Large intestine (tissue), 12 donors: ENCODE measurements at places on chromosomes 16 and 17. TPM values are rescaled to one million over a fixed set of nuclear protein-coding genes. Genes with fewer than 3 reads are reported as not detected.

- H3K4me3 ChIP-seq = no peak overlapping the region
- DNase-seq = no peak
- peaks cover 18% of the 10 kb centered on the region for H3K4me1 ChIP-seq
- H3K36me3 ChIP-seq = peaks cover 15% of the 10 kb centered on the region
Measured at GRCh38 chr17:44202756-44203155, 3.1 kb upstream of the ATXN7L3 start.

DNA sequence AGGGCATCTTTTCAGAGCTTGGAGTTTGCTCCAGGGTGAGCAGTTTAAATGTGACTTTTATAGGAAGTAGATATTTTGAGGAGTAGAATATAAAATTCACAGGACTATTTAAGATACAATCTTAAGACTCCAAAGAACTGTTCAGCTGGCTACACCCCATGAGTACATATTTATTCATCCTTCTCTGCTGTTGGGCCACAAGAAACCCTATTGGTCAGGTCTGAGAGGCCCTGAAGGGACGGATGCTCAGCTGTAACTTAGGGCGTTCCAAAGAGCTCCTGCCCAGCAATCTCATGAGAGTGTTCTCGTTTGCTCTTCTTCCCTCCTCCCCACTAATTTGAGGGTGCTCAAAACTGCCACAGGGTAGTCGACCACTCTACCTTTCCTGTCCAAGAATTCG, 7.3 kb downstream of the ST6GALNAC2 start:
- peaks cover 8% of the 10 kb centered on the region for H3K27me3 ChIP-seq
- no peak overlapping the region for H3K4me3 ChIP-seq
- H3K4me1 ChIP-seq = no peaks in the 10 kb centered on the region
- H3K27ac ChIP-seq = no peak overlapping the region

DNA sequence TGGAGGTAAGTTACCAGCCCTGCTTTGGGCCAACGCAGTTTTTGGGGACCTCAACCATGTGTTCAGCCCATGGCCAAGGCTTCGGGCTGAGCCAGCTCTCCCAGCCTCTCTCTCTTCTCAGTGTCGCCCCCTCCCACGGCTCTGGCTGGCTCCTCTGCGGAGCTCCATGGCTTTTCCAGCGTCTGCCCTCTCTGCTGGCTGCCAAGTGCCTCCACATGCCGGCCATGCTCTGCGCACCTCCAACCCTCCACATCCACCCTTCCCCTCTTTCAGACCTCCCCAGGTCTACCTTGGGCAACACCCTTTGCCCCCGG, 23.2 kb downstream of the COTL1 start:
- peak overlapping the region; percentile 58 for H3K27ac ChIP-seq
- no peak for DNase-seq
- H3K4me3 ChIP-seq = no peak overlapping the region
- H3K36me3 ChIP-seq = peaks cover 7% of the 10 kb centered on the region

DNA sequence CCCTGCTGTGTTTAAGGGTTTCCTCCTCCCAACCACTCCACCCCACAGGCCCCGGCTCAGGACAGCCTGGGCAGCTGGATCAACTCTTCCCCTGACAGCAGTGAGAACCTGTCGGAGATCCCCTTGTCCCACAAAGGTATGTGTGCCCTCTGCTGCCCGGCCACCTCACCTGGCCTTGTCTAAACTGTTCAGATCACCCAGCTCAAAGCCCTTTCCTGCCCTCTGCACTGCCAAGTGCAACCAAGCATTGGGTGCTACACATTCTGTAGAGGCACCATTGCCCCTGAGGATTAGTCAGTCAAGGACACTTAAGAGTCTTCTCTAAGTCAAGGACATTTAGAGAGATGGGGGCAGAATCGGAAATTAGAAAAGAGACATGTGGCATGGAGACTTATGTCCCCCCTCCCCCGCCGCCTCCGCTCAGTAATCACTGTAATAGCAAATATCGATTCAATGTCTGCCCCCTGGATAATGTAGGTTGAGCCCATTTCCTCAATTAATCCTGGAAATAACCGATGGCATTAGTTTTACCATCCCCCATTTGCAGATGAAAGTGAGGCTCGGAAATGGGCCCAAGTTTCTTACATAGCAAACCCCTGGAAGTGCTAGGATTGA, 8.1 kb downstream of the BTBD17 start:
- H3K27ac ChIP-seq = no peak overlapping the region
- H3K4me1 ChIP-seq = no peaks in the 10 kb centered on the region
- H3K27me3 ChIP-seq = peaks cover 86% of the 10 kb centered on the region

DNA sequence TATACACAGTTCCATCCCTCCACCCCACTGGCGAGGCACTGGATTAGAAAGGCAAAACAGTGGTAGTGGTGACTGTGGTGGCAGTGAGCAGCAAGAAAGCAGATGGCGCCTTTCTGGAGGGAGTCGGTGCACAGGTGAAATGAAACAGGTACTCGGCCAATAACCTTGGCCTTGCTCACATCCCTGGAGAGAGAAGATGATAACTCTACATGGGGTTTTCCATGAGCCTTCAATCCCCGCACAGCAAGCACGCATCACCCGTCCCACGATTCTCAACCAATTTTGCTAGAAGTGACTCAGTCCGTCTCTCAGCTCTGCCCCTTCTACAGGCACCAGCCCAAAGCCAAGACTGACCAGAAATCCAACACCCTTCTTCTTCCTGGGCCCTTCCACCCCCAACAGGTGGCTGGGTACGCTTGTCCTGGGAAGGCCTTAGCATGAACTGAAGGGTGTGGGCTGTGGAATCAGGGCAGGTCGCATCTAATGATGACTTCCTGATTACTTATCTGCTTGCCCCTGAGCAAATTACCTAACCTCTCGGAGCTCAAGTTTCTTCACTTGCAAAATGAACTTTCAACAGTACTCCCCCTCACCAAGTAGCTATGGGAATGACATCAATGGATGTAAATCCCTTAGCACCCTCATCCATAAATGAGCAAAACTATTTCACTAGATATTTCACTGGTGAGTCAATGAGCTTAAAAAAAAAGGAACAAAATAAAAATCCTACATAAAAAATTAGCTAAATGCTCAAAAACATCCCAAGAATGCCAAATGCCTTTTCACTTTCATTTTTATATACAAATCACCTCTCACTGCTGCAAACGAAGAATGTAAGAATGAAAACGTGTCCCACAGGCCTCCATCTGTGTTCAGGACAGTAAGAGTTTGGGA, 18.0 kb downstream of the XPO6 start:
- peaks cover 4% of the 10 kb centered on the region for H3K4me1 ChIP-seq
- H3K27ac ChIP-seq = no peak overlapping the region
- H3K36me3 ChIP-seq = peaks cover 12% of the 10 kb centered on the region
- H3K4me3 ChIP-seq = no peak overlapping the region
- no peak for DNase-seq
- no peaks in the 10 kb centered on the region for H3K27me3 ChIP-seq

GRCh38 chr17:19302791-19303331, 59.7 kb downstream of the B9D1 start:
- peaks cover 12% of the 10 kb centered on the region for H3K36me3 ChIP-seq
- no peak overlapping the region for H3K4me3 ChIP-seq
- H3K27ac ChIP-seq = no peak overlapping the region
- no peak for DNase-seq
- no peaks in the 10 kb centered on the region for H3K27me3 ChIP-seq

- H3K36me3 ChIP-seq = no peaks in the 10 kb centered on the region
- H3K4me3 ChIP-seq = no peak overlapping the region
- no peak overlapping the region for H3K27ac ChIP-seq
- peak; percentile 21 for DNase-seq
- H3K27me3 ChIP-seq = no peaks in the 10 kb centered on the region
Measured at GRCh38 chr16:31301708-31302400, 42.1 kb downstream of the ITGAM start.

DNA sequence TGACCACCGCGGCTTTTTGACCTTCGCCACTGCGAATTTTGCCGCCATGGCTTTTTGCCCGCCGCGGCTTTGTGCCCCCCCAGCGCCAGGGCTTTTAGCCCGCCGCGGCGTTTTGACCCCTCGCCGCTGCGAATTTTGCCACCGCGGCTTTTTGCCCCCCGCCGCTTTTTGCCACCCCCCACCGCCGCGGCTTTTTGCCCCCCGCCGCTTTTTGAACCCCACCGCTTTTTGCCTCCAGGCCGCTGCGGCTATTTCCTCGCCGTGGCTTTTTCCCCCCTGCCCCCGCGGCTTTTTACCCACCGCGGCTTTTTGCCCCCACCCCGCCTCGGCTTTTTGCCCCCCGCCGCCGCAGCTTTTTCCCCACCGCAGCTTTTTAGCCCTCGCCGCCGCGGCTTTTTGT, 134.8 kb upstream of the TP53TG3C start:
- no peak overlapping the region for H3K27ac ChIP-seq
- no peaks in the 10 kb centered on the region for H3K27me3 ChIP-seq
- H3K4me1 ChIP-seq = no peaks in the 10 kb centered on the region
- no peak for DNase-seq

- peaks cover 1% of the 10 kb centered on the region for H3K27me3 ChIP-seq
- no peak for DNase-seq
- no peaks in the 10 kb centered on the region for H3K36me3 ChIP-seq
- no peak overlapping the region for H3K27ac ChIP-seq
- no peak overlapping the region for H3K4me3 ChIP-seq
Measured at GRCh38 chr16:50007744-50008143, 17.3 kb upstream of the CNEP1R1 start.

- H3K27ac ChIP-seq = no peak overlapping the region
- H3K36me3 ChIP-seq = no peaks in the 10 kb centered on the region
- H3K4me1 ChIP-seq = no peaks in the 10 kb centered on the region
- H3K27me3 ChIP-seq = no peaks in the 10 kb centered on the region
- no peak overlapping the region for H3K4me3 ChIP-seq
Measured at GRCh38 chr16:18945233-18945632, 19.0 kb upstream of the SMG1 start.

GRCh38 chr16:78390092-78390491, 290.6 kb downstream of the WWOX start:
- no peak overlapping the region for H3K27ac ChIP-seq
- H3K27me3 ChIP-seq = no peaks in the 10 kb centered on the region
- no peaks in the 10 kb centered on the region for H3K36me3 ChIP-seq
- H3K4me3 ChIP-seq = no peak overlapping the region
- H3K4me1 ChIP-seq = no peaks in the 10 kb centered on the region

GRCh38 chr17:82531431-82531881, 11.9 kb downstream of the FOXK2 start:
- H3K27me3 ChIP-seq = no peaks in the 10 kb centered on the region
- no peaks in the 10 kb centered on the region for H3K4me1 ChIP-seq
- H3K36me3 ChIP-seq = no peaks in the 10 kb centered on the region
- DNase-seq = no peak

DNA sequence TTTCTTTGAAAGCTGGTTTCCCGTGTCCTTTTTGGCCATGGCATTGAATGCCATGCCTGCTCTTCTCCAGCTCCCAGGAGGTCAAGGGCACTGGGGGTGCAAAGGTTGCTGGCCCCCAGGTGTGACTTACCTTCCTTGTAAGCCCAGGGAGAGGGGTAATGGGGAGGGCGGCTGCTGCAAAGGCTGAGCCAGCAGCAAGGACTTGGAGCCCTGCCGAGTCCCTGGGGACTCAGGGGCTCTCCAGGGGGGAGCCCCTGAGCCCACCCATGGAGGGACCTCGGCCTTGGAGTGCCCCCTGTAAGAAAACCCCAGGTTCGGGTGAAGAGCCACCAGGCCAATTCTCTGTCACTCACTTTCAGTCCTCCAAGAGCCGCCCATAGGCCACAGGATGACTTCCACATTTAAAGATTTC, 5.9 kb upstream of the CCL22 start:
- H3K27me3 ChIP-seq = peaks cover 17% of the 10 kb centered on the region
- DNase-seq = no peak
- H3K4me1 ChIP-seq = no peaks in the 10 kb centered on the region
- H3K36me3 ChIP-seq = no peaks in the 10 kb centered on the region
- no peak overlapping the region for H3K27ac ChIP-seq

DNA sequence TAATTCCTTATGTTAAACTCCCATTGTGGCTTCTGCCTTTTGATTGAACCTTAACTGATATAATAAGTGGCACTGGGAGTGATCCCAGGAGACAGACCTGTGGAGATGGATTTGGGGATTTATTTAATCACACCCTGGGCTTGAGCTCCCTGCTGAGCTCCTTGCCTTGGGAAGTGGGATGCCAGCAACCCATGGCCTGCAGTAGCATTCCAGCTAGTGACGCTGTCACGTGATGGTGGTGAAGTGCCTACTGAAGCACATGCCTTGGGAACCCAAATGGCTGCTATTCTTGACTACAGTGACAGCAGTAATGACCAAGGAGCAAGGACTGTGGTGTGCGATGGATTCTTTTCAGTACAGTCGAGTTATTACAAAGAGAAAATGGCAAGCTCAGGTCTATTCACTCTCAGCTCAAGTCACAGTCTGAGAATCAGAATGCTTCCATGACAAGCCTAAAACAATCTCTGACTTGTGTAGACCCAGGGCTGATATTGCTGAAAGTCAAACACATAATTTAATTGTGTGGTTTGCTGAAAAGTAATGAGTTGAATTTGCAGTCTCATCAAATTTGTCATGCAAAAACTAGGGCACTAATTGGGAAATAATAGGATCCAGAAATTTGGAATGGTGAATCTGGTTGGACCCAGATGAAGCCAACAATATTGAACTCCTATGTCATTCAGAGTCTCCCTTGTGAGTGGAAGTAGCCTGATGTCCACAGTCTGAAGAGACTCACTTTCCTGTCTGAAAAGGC, 47.1 kb downstream of the BCL7C start:
- H3K4me3 ChIP-seq = no peak overlapping the region
- no peaks in the 10 kb centered on the region for H3K27me3 ChIP-seq
- peaks cover 8% of the 10 kb centered on the region for H3K4me1 ChIP-seq
- DNase-seq = no peak

DNA sequence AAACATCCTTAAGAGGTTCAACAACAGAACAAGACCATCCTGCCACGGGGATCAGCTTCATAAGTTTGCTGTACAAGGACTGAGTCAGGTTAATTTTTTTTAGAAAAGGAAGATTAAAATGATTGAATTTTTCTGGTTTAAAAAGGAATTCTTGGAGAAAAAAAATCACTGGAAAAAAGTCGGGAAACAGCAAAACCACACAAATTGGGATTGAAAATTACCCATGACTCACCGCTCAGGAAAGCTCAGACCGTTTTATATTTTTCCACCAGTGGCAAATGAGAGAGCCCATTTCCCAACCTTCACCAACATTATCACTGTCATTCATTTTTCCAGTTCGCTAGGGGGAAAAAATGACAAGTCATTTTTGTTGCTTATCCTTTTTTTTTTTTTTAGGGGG, 46.6 kb downstream of the MRM3 start:
- no peaks in the 10 kb centered on the region for H3K27me3 ChIP-seq
- H3K4me3 ChIP-seq = no peak overlapping the region
- no peaks in the 10 kb centered on the region for H3K36me3 ChIP-seq
- no peaks in the 10 kb centered on the region for H3K4me1 ChIP-seq

GRCh38 chr16:86525696-86526095, 15.4 kb downstream of the FOXF1 start:
- H3K4me1 ChIP-seq = no peaks in the 10 kb centered on the region
- no peak overlapping the region for H3K4me3 ChIP-seq
- no peak overlapping the region for H3K27ac ChIP-seq
- H3K36me3 ChIP-seq = no peaks in the 10 kb centered on the region
- no peak for DNase-seq

- peaks cover 16% of the 10 kb centered on the region for H3K4me1 ChIP-seq
- H3K27me3 ChIP-seq = no peaks in the 10 kb centered on the region
- DNase-seq = no peak
- no peaks in the 10 kb centered on the region for H3K36me3 ChIP-seq
- H3K4me3 ChIP-seq = no peak overlapping the region
Measured at GRCh38 chr16:58264007-58264406, 30.8 kb downstream of the PRSS54 start.

- H3K4me3 ChIP-seq = no peak overlapping the region
- DNase-seq = no peak
- H3K27me3 ChIP-seq = no peaks in the 10 kb centered on the region
- no peak overlapping the region for H3K27ac ChIP-seq
Measured at GRCh38 chr17:31588034-31588433, 196.6 kb downstream of the RAB11FIP4 start.

SYT17 gene
- 8.2 TPM for polyA plus RNA-seq

GPR179 gene
- 1.4 TPM for polyA plus RNA-seq

SAMD14 gene
- polyA plus RNA-seq = 5.7 TPM

PLEKHG4 gene
- 9.2 TPM for polyA plus RNA-seq

MRPS7 gene
- polyA plus RNA-seq = 59.3 TPM

RRAD gene
- polyA plus RNA-seq = 2.0 TPM

NXN gene
- polyA plus RNA-seq = 22.3 TPM

TPSG1 gene
- 25.4 TPM for polyA plus RNA-seq

WNT3 gene
- polyA plus RNA-seq = 9.3 TPM
